ENCODE measurements at places on chromosomes 2 and 18.

DNA sequence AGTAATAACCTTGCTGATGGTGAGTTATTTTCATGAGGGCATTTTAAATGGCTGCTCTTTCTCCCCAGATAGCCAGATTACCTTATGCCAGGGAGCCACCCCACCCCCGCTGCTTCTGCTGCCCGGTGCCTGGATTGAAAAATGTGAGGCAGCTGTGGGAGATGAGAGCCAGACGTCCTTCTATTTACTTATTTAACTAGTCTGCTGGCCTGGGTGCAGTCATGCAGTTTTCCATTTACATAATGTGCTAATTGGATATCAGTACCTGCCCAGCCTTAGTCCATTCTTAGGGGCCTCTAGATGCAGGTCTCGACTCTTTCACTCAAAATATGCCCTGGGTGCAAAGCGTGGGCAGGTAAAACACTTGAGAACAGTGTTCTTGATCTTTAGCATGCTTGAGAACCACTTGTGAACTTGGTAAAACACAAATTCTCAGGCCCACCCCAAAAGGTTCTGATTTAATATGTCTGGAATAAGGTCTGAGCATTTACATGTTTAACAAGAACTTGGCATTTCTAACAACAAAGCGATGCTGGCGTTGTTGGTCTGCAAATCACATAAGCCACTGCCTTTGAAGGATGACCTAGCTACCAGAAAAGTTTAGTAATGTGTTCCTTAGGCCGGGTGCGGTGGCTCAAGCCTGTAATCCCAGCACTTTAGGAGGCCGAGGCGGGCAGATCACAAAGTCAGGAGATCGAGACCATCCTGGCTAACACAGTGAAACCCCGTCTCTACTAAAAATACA is 154.3 kb downstream of the NRP2 start:
- DNase-seq, result no peak

GRCh38 chr2:41234093-41234492 is 782.2 kb upstream of the SLC8A1 start:
- no peak for DNase-seq

DNA sequence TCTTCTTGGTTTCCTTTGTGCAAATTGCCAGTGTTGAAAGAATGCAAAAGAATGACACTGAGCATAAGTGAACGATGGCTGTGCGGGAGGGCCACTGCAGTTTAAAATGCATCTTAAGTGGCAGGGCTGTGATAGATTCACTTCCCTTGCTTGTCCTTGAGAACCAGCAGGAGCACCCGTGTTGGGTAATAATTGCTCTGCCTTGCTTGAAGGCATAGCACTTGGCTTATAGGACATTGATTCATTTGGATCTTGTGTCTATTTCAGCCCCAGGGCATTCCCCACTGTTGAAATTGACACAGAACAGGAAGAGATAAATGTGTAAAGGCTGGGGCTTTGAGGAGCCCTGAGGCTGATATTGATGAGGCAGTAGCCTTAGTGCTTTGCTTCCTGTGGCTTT is 1003.7 kb upstream of the GYPC start:
- DNase-seq, result no peak

GRCh38 chr2:235669269-235669831 is 175.5 kb downstream of the AGAP1 start:
- peak; percentile 75 for DNase-seq

- peak; percentile 21 for DNase-seq
These were observed 82.0 kb downstream of the SMAD7 start for GRCh38 chr18:48868468-48869466.

DNA sequence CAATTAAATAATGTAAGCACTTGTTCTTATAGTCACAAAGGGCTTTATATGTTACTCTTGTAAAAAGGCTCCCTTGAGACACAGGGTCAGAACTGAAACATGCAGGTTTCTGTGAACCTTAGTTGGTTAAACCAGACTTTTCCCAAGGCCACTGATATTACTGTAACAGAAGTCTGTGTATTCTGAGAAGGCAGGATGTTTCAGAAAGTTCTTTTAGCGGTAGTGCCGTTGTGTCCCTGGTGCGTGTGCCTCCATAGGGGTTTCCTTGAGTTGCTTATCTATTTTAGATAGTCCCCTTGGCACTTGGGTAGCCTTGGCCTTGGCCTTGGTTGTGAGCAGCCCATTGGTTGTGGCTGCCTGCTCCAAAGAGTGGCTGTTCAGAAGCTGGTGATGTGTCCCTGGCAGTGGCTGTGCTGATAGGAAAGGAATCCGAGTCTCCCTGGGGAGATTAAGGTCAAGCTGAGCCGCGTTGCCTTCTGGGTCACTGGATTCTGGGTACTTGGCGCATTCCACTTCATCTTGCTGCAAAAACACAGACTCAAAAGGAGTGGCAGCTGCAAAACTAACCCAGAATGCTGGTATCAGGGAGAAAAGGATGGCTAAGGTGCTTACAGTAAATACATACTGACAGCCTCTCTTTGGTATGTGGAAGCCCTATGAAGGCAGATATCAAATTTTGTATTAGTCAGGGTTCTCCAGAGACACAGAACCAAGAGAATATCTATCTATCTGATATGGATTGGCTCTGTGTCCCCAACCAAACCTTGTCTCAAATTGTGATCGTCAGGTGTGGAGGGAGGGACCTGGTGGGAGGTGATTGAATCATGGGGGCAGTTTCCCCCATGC is 69.7 kb downstream of the FHOD3 start:
- DNase-seq, result no peak

DNA sequence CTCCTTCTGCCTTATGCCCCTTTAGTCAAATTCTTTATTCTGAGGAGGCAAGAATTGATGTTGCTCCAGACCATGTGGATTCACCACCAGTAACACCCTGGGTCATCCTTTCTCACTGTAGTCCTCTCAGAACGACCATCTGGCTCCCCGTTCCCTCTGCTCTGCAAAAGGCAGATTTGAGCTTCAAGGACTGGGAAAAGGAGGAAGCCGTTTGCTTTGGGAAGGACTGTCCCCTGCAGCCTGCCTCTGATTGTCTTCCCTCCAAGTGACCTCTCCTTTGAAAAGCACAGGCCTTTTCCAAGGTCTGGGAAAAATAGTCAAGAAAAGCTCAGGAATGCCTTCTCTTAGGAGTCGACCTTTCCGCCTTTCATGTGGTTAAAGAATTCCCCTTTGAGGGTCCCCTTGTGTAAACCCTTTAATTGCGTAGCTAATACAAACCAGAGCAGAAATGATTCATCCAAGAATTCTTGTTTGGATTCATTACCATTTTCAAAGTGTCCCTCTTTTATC is 130.1 kb upstream of the COPS8 start:
- DNase-seq, result no peak

DNA sequence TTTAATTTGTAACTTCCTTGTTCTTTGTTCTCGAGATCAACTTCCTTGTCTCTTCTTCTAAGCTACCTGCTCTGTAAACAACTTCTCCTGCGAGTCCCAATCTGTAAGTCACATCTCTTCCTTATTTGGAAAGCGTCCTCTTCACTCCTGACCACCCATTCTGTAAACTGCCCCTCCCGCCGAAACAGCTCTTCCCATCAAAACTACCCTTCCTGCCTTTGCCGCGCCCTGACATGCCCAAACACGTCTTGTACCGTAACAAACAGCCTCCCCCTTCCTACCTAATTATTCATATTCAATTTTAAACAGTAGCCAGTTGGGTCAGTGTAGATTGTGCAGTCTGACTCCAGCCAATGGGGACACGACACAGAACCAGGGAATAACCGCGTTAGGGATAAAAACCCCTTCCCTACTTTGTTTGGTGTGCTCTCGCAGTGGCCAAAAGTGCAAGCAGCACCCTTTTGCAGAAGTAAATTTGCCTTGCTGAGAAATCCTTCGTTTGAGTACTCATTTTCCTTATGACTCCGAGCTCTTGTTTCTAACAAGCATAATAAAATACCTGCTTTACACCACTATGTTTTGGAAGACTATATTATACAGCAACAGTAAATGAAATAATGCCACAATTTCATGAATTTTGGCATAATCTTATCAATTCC is 39.8 kb downstream of the PIAS2 start:
- DNase-seq, result peak; percentile 8

DNA sequence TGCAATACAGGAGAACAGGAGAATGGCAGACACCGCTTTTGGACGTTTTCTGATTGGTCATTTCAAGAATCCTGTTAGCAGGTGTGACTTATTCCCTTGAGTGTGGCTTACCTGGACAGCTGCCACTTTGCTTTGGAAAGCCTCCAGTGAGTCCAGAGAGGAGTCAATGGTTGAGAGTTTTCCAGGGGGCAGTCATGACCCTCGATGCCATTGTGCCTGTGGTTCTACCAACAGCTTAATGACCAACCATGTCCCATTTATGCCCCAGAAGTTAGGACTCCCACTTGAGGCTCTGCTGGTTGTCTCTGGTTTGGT is 12.4 kb downstream of the IGFBP2 start:
- no peak for DNase-seq

DNA sequence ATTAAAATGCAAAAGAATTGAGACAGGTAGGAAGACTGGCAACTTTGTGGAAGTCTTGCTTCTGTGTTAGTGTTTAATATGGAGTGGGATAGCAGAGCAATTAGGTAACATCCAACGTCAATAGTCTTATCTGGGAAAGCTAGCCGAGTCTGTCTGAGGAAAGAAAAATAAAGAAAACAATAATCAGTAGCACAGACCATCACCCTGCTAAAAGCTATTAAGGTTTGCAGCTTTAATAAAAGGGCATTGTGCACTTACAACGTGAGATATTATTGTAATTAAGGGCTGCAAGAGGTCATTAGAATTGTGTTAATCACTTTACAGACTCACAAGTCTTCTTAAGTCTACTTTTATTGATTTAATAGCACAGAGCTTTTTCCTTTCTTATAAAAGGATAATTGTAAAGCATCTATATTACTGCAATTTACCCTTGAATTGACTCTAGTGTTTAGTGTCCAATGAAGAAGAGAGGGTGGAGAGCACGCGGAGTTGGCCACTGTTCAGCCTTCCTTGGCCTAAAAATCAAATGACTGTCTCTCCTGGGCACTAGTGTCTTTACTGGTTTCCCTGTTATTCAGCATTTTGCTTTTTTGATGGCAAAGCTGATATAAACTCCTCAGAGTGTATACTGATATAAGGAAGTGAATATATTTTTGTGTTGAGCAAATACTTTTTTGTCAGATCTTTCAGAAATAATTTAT is 2.0 kb downstream of the CDH7 start:
- DNase-seq, result peak; percentile 50

DNA sequence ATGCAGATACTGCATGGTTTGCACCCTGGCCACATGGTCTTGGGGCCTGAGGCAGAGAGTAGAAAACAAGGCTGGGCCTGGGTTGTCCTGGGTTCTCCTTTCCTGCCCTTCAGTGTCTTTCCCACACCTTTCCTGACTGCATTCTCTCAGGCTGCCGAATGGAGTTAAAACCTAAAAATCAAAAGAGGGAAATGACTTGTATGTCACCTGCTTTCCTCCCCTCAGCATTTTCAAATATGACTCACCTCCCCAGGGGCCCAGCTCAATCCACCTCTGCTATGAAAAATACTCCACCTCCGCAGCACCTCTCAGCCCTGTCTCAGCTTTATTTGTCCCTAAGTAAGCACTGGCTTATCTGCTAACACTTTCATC is 457.8 kb upstream of the MEX3C start:
- DNase-seq, result no peak

DNA sequence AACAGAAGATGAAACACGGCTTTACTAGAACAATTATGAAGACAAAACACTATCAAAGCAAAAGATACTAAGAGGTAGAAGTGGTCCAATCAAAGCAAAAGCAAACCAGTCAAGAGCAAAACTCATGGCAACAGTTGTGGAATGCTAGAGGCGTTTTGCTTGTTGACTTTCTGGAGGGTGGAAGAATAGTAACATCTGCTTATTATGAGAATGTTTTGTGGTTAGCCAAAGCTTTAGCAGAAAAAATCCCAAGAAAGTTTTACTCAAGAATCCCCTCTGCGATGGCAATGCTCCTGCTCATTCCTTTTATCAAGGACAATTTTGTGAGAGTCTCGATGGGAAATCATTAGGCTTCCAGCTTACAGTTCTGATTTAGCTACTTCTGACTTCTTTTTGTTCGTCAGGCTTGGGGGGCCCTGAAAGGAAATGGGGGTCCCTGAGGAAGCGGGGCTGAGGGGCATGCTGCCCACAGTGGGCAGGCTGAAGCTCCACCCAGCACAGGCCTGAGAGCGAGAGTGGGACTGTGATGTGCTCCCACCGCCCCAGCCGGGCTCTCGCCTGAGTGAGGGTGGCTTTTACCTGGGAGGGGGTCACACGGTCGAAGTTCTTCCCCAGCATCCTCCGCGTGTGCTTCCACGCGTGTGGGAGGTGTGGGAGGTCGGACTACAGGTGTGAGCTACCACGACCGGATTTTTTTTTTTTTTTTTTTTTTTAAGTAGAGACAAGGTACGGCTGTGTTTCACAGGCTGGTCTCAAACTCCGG is 49.0 kb upstream of the MC4R start:
- DNase-seq, result no peak

- DNase-seq, result no peak
These were observed 20.8 kb downstream of the CABLES1 start for GRCh38 chr18:23156134-23156533.

- DNase-seq, result no peak
These were observed 5.9 kb upstream of the SLC8A1 start for GRCh38 chr2:40457837-40458236.

DNA sequence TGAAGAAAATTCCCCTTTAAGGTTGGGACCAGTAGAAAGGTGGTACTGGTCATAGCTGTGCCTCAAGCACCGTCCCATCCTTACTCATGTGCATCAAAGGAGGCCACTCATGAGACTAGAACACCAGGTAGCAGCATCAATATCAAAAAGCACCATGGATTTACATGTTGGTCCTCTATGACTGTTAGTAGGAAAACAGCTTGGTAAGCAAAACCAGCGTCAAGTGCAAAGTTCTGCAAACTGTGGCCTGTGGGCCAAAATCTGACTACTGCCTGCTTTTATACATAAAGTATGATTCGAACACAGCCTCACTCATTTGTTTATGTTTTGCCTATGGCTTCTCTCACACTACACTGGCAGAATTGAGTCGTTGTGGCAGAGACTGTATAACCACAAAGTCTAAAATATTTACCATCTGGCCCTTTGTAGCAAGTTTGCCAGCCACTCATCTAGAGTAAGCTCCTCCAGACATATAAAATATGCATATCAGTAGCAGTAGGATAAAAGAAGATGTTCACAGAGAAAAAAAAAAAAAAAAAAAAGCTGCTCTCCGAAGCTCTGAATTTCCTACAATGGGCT is 119.7 kb upstream of the CTNNA2 start:
- DNase-seq, result no peak

DNA sequence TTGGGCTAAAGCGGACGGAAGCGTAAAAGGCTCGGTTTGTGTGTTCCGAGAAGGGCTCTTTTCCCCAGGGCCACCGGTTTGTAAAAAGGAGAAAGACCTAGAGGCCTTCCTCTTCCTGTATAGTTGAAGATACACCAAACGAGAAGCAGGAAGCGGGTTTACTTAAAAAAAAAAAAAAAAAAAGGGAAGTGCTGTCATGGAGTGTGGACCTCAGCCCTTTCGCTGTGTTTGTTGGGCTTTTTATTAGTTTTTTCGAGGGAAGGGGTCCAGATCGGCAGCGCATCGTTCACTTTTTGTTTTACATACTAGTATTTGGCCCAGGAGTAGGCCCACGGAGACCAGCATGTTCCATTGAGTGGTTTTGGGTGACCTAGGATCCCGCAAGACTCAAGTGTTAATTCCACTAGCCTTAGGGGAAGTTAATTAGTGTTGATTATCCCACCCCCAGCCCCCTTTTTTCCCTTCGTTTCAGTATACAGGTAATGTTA is 676 bp downstream of the ACTR2 start:
- DNase-seq, result peak; percentile 76

Data from OCI-M1 (cell line).